ENCODE measurements at places on chromosomes 11 and 22. TPM values are rescaled to one million over a fixed set of nuclear protein-coding genes. Genes with fewer than 3 reads are reported as not detected.

GRCh38 chr11:99275521-99275920, 254.8 kb downstream of the CNTN5 start:
- H3K27ac ChIP-seq, result no peak overlapping the region
- DNase-seq, result no peak
- H3K4me3 ChIP-seq, result no peak overlapping the region

GRCh38 chr11:58864335-58864734, 19.8 kb upstream of the GLYATL2 start:
- no peaks in the 10 kb centered on the region for H3K4me1 ChIP-seq
- H3K27ac ChIP-seq, result no peak overlapping the region
- no peaks in the 10 kb centered on the region for H3K36me3 ChIP-seq
- H3K27me3 ChIP-seq, result no peaks in the 10 kb centered on the region
- no peak overlapping the region for H3K4me3 ChIP-seq
- DNase-seq, result no peak

XKR3 gene
- not detected for total RNA-seq

OR5B21 gene
- 0.42 TPM for total RNA-seq

- H3K27me3 ChIP-seq, result no peaks in the 10 kb centered on the region
- H3K27ac ChIP-seq, result no peak overlapping the region
- H3K4me1 ChIP-seq, result peaks cover 4% of the 10 kb centered on the region
Observed at GRCh38 chr11:16750417-16750816, 12.0 kb downstream of the C11orf58 start.

DNA sequence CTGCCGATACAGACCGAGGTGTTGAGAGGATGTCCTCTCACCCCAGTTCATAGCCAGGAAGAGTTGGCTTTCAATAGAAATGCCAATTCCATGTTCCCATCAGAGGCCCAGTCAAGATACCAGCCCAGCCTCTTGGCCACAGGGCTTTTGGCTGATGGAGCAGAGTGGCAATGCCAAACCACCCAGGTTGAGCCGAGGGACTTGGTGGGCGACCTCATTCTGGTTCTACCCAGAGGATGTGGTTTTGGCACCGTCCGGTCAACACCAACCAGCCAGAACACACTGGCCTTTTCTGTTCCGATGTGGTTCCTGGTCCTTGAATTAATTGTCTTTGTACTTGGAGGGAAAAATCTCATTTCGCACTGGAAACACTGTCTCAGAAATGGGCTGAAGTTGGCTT, 60.5 kb downstream of the COMMD9 start:
- H3K4me3 ChIP-seq, result no peak overlapping the region
- DNase-seq, result no peak
- no peak overlapping the region for H3K27ac ChIP-seq
- H3K4me1 ChIP-seq, result no peaks in the 10 kb centered on the region

- H3K36me3 ChIP-seq, result no peaks in the 10 kb centered on the region
- H3K4me1 ChIP-seq, result no peaks in the 10 kb centered on the region
- no peak overlapping the region for H3K4me3 ChIP-seq
- no peaks in the 10 kb centered on the region for H3K27me3 ChIP-seq
- DNase-seq, result no peak
Observed at GRCh38 chr11:113267493-113267892, 46.9 kb upstream of the TTC12 start.
